Muscle of leg (tissue), 16 donors: ENCODE measurements at places on chromosomes 7 and 10. TPM values are rescaled to one million over a fixed set of nuclear protein-coding genes. Genes with fewer than 3 reads are reported as not detected.
A peak's percentile ranks its signal among the peaks of the same experiment; 100 is the strongest.

The PRPS1L1 gene
- total RNA-seq = not detected

- H3K27ac ChIP-seq = peak overlapping the region; percentile 97
- DNase-seq = peak; percentile 88
- peak overlapping the region; percentile 90 for H3K4me3 ChIP-seq
- H3K36me3 ChIP-seq = peaks cover 8% of the 10 kb centered on the region
- peaks cover 45% of the 10 kb centered on the region for H3K4me1 ChIP-seq
- peaks cover 2% of the 10 kb centered on the region for H3K27me3 ChIP-seq
Measured at GRCh38 chr10:30434273-30435072, 489 bp downstream of the MAP3K8 start.

DNA sequence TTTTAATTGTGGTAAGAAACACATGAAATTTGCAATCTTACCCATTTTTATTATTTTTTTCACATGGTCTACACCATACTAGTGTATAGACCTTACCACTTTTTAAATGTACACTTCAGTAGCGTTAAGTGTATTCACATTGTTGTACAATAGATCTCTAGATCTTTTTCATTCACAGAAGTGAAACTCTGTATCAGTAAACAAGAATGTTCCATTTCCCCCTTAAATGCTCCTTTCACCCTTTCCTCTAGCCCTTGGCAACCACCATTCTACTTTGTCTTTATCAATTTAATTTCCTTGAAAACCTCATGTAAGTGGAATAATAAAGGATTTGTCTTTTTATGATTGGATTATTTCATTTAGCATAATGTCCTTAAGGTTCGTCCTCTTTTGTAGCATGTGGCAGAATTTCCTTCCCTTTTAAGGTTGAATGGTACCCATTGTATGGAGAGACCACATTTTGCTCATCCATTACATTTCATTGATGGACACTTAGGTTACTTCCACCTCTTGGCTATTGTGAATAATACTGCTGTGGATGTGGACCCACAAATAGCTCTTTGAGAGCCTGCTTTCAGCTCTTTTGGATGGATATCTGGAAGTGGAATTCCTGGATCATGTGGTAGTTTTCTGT, 45.7 kb downstream of the SNX10 start:
- H3K36me3 ChIP-seq = no peaks in the 10 kb centered on the region
- no peaks in the 10 kb centered on the region for H3K27me3 ChIP-seq
- H3K4me1 ChIP-seq = no peaks in the 10 kb centered on the region
- no peak for DNase-seq

- H3K4me3 ChIP-seq = no peak overlapping the region
- H3K4me1 ChIP-seq = peaks cover 6% of the 10 kb centered on the region
- DNase-seq = no peak
- no peak overlapping the region for H3K27ac ChIP-seq
- H3K27me3 ChIP-seq = no peaks in the 10 kb centered on the region
- H3K36me3 ChIP-seq = peaks cover 68% of the 10 kb centered on the region
Measured at GRCh38 chr7:70779321-70779720, 352.6 kb upstream of the GALNT17 start.

GRCh38 chr7:139231513-139232376, 708 bp downstream of the UBN2 start:
- no peaks in the 10 kb centered on the region for H3K36me3 ChIP-seq
- no peaks in the 10 kb centered on the region for H3K4me1 ChIP-seq
- peak overlapping the region; percentile 86 for H3K4me3 ChIP-seq
- H3K27ac ChIP-seq = peak overlapping the region; percentile 90
